ENCODE measurements at places on chromosomes 3 and 15.

DNA sequence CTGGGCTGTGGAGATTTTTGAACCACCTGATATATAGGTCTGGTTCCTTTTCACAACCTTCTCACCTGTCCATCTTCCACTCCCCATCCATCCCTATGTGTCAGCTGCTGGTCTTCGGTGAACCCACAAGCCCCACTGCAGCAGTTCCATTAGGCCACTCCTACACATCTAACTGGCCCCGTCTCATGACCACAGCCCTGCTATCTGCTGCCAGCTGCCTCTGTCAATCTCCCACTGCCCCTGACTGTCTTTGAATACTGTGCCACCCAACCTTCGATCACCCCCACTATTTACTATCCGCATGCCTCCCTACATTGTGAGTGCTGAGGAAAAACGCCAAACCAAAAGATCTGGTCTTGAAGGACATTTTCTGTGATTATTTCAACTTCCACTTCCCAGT is 795.4 kb downstream of the IGSF11 start:
- no peak for DNase-seq

DNA sequence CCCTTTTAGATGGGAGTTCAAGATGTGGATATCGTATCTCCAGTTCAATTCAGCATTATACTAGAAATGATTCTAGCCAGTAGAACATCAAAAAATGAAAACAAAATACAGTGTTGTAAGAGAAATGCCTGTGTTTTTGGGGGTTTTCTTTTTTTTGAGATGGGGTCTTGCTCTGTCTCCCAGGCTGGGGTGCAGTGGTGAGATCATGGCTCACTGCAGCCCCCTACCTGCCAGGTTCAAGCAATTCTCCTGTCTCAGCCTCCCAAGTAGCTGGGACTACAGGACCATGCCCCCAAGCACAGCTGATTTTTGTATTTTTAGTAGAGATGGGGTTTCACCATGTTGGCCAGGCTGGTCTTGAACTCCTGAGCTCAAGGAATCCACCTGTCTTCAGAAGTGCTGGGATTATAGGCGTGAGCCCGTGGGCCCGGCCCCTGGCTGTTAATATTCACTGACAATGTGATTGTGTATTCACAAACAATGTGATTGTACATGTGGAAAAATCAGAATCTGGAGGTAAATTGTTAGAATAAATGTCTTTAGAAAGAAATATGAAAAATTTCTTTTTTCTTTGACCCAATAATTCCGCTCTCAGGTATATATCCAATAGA is 59.0 kb downstream of the ARIH1 start:
- no peak for DNase-seq

- no peak for DNase-seq
Measured at GRCh38 chr3:103991461-103992115, 1375.1 kb upstream of the ALCAM start.

DNA sequence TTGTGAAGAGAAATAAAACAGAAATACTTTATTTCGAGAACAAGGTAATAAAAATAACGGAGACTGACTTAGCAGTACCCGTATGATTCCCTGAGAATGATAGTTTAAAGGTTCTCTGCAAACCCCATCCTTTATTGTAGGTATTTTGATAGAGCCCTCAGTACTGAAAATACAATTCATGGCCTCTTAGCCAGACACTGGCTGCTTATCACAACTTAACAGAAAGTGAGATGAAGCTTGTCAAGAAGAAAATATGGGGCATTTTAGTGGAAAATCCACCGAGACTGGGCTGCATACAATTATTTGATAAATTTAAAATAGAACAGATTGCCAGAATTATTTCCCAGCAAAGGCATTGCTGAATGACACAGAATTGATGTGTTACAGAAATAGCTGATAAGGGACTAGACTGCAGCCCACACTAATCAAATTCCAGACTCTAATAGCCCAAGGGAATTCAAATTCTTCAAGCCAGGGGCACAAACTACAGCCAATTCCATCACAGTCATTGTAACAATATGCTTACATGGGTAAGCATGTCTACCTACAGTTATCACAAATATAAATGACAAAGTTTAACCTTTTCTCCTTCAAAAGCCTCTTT is 521.9 kb downstream of the PLOD2 start:
- no peak for DNase-seq

- no peak for DNase-seq
Measured at GRCh38 chr3:56867671-56868070, 65.9 kb upstream of the ARHGEF3 start.

DNA sequence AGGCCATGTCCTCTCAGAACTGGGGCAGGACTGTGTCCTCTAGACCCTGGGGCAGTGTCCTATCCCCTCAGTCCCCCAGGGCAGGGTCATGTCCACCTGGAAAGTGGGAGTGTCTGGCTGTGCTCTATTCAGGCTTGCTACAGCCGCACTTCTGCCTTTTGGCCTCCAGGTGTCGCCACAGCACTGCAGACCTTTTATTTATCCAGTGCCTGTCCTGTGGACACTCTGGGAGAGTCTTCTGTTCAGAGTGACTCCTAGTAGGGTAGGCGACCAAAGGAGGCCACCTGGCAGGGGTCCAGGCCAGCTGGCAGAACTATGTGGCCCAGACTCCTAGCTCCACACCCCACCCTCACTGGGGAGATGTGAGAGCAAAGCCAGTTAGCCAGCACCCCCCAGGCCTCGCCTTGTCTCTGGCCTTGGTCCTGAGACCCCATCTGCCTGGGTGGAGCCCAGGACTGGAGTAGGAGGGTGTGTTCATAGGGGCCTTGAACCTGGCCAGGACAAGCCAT is 3.9 kb downstream of the TMIE start:
- peak; percentile 54 for DNase-seq

DNA sequence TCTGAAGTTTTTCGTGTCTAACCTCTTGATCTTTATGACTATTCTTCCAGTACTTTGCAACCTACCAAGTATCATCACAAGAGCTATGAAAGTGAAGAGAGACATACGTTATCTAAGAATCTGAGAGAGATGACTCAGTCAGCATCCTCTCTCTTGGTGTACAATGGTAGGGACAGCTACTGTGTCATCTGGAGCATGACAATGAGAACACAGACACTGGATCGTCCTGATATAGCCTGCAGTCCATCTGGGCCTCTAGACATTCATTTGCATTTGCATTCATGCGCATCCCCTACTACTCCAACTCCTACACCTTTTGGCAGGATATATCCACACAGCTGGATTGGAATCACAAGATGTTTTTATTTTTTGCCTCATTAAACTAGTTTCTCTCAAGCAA is 115.2 kb downstream of the PEX5L start:
- DNase-seq = no peak

- no peak for DNase-seq
Measured at GRCh38 chr3:147412261-147412916, 3.2 kb downstream of the ZIC1 start.

DNA sequence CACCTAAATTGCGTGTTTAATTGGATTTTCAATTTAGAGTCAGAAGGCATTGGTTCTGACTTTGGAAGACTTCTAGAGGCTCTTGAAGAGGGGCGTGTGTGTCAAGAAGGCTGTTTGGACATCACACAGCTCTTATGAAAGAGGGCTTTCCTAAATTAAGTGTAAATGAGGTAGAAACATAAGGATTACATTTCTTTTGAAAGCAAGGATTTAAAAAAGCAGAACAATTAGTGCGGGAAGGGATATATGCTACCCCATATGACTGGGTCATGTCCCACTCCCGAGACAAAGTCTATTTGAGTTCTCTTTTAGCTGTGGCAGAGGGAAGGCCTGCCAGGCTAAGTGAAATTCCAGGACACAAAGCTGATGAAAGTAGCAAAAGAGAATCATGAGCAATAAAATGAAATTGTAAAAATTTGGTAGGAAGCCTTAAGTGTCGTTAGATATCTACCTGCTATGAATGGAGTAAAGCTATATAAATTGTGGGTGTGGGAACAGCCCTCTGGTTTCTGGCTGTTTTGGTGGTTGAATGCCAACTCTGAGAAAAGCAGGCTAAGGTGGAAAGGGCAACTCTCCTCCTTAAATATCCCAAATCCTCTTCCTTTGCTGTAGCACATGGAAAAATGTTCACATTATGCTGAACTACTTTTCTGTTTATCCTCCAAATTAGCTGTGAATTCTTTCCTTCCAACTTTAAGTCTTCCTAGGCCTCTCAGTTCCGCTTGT is 100.6 kb upstream of the TSC22D2 start:
- DNase-seq = no peak

DNA sequence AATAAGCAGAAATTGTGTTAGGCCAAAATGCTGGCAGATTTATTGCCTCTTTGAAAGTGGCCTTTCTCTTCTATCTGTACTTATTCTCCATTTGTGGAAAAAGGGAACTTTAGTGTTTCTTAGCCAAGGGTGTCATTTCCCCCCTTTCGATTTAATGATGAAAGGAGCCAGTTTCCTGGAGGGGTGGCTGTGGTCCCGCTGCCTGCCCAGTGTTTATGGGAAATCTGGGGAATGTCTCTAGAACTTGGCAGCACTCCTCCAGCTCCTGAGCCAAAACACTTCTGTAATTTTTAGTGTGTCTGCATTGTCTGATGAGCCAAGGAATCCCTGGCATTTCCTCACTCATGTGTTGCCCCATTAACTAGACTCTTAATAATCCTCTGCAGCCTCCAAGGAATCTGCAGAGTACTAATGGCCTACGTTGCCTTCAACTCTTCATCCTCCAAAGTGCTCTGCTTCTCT is 448.8 kb downstream of the GRM7 start:
- peak; percentile 10 for DNase-seq

GRCh38 chr3:186592682-186593081 is 20.2 kb upstream of the AHSG start:
- DNase-seq = no peak

- DNase-seq = peak; percentile 44
Measured at GRCh38 chr3:52028572-52028971, 27.8 kb downstream of the DUSP7 start.

All from amygdala (tissue), 56 donors.